ENCODE measurements at places on chromosomes 11 and 22.

- no peak for DNase-seq
These were observed 874 bp upstream of the IL17RA start for GRCh38 chr22:17083811-17084441.

GRCh38 chr22:37801946-37802309, 5.8 kb upstream of the GCAT start:
- no peak for DNase-seq

DNA sequence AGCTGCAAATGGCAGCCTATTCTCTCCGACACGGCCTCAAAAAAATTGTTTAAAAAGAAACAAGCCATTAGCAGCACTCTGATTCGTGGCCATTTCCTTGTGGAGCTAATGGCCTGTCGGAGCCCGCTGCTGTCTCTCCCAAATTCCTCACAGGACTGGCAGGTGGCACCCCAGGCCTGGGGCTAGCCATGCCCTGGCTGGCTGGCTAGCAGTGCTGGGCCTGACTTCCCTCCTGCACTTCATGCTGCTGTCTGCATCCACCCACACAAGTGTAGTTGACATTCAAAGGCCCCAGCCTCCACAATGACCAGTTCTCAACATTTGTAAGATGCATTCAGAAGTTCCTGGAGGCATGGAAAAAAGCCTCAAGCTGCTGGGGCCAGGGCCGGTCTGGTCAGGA, 61.5 kb downstream of the SMCO4 start:
- peak; percentile 20 for DNase-seq

DNA sequence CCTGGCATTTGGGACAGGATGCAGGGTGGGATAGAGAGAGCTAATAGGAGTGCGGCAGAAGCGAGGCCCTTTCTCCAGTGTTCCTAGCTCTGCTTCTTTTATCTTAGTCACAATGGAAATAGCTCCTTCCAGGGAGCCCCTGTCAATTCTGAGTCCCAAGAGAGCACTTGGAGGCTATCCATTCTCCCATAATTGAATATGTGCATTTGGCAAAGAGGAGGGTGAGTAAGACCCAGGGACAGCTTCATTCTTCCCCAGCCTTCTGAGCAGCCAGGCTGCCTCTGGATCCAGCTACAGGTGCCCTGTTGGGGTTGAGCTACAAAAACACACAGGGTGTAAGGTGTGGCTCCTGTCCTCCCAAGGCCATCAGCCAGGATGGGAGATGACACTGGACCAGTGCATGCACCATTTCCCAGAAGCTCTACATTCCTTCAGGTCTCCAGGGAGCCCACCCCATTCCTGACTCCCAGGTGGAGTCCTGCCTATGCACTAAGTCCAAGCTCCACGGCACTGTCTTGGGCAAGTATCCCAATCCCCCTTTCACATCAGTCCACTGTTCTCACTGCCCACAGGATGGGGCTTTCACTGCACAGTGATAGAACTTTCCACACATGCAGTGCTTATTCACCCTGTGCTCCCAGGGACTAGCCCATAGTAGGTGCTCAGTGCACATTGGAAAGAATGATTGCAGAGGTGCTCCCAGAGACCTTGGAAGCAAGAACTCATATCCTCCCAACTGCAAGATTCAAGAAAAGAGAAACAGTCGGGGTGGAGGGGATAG, 6.2 kb downstream of the MS4A10 start:
- no peak for DNase-seq

DNA sequence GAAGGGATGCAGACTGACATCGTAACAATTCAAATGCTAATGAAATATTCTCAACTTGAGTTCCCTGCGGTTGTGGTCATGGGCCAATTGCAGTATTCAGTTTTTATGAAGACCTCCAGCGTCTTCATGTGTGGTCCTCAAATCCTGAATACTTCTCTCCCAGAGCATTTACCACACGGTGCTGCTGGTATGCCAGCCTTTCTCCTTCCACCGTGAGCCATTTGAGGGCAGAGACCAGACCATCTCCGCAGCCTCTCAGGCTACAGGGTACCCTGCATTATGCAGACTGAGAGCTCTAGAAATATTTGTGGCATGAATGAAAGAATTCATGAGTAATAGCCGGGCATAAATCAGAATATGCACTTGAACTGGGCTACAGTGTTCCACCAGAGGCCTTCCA, 289.7 kb downstream of the ST3GAL4 start:
- no peak for DNase-seq

DNA sequence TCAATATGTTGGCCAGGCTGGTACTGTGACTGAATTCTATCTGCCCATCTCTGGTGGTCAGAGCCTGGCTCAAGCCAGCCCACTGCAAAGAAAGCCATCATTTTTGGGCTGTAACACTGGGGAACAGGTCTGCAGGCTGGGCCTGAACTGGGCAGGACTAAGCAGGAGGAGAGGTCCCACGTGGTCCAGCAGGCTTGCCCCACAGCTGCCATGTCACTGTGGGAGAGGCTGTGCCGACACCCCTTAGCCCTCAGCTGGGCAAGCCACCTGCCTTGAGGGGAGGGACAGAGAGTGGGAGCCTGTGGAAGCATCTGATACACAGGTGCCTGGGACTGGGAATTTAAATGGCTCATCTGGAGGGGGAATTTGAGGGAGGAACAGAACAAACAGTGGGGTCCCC, 66.7 kb upstream of the CLTCL1 start:
- no peak for DNase-seq

DNA sequence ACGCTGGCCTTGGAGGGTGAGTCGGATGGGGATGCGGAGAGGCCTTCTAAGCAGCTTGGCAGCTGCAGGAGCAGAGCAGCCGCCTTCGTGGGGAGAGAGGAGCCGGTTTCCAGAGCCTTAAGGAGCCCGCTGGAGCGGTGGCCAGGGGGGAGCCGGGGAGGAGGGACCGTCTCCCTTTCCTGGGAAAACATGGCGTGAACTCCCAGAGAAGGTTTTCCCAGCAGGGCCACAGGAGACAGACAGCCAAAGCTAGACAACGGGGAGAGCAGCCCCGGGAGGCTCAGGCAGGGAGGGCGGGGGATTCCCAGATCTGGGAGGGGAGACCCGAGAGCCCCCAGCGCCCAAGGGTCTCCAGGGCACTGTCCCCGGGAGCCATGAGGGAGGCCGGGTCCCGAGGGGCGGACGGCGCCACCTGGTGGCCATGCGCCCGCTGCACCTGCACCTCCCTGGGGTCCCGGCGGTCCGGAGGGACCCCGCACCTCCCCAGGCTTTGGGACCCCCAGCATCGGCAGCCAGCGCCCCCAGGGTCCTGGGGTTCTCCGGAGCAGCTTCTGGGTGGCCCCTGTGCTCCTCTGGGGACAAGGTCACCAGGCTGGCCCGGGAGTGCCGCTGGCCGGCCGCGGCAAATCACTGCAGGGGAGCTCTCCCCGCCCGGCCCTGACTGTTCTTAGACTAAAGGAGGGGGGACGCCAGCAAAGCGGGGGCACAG, 2.4 kb upstream of the SYT8 start:
- no peak for DNase-seq

DNA sequence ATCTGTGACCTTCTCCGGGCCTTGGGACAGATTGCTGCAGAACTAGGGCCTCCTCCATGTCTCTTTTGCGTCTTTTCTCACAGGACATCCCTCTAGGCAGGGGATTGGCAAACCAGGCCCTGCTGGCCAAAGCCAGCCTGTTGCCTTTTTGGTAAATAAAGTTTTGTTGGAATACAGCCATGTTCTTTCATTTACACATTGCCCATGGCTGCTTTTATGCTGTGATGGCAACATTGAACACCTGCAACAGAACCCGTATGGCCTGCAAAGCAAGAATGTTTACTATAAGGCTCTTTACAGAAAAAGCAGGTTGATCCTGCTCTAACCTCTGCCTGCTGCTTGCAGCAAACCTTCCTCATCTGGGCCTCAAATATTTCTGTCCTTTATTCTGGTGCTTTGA, 56.8 kb upstream of the B3GAT1 start:
- no peak for DNase-seq

- peak; percentile 75 for DNase-seq
These were observed at the start of gene RDX for GRCh38 chr11:110296226-110297075. Gene RDX, minus strand, starts transcription at chr11:110296614. Its CDS starts 16,922 bp downstream, at chr11:110279692.

DNA sequence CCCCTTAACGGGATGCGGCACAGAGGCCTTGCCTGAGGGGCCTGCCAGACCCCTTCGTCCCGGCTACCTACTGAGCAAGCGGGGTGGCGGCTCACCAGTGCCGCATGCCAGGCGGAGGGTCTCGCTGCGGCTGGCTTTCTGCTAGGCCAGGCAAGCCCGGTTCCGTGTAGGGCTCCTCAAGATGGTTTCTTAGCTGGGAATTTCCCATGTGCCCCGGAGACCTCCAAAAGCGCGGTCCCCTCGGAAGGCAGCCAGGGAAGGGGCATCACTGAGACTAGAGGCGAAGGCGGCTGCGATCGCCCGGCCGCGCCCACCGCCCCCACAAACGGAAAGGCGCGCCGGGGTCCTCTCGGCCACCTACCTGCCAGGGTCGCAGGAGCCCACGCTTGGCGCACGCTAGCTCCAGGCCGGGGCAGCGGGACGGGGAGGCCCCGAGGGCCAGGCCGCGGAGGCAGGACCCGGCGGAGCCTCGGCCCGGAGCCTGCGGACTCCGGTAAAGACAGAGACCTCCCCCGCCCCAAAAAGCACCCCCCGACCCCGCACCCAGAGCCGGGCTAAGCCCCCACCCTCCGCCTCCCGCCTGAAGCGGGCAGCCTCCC, 23.8 kb downstream of the MICAL3 start:
- no peak for DNase-seq

GRCh38 chr11:123006860-123007542, 25.4 kb upstream of the BSX start:
- DNase-seq, result no peak
